ENCODE measurements at places on chromosomes 16 and 17. TPM values are rescaled to one million over a fixed set of nuclear protein-coding genes. Genes with fewer than 3 reads are reported as not detected.

The CCL17 gene
- total RNA-seq, result not detected

The KRT31 gene
- 0.47 TPM for total RNA-seq

The ATP6V0C gene
- total RNA-seq, result 11.7 TPM

The GINS2 gene
- total RNA-seq, result 4.2 TPM

DNA sequence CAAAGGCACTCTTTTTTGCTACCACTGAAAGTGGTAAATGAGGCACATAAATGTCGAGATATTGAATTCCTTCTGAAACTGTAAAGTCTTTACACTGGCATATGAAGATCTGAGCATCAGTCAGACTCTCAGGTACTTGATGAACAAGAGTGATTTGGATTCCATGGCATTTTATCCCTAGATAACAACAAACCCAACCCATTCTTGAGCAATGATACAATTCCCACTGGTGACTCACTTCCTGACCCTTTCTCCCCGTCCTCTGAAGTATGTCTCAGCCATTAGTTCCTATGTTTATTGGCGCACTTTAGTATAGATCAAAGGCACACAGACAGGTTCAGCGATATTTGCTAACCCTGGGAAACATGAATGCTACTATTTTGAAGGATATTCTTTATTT lies 147.0 kb upstream of the RBFOX1 start:
- no peak for DNase-seq

DNA sequence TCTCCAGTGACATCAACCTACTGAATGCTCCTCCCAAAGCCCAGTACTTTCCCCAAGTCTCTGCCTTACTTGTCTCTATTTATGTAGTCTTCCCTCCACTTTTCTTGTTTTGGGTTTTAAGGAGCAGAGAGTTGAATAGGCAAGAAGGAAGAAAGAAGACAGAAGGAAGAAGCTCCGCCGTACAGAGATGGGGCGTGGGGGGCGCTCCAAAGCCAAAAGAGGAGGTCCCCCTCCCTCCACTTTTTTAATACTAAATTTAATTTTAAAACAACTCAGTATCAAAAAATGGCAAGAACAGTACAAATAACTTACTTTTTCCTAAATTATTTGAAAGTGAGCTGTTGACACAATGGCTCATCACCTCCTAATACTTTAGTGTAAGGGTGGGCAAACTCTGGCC lies 4.6 kb downstream of the EFTUD2 start:
- no peak for DNase-seq

DNA sequence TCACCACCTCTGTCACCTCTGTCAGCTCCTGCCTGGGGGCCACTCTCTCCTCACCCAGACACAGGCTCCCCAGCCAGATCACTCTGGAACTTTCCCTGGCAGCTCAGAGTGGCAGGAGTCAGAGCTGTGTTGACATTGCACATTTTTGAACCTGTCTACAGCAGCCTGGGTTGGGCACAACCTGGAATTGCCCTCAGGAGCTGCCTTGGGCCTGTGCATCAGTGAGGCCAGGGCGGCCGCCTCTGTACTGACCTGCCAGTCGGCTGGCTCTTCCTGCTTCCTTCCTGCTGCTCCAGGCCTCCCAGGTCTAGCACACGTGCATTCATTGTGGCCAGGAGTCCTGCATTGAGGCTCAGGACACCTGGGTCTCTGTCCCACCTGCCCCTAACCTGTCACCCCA lies 14.2 kb upstream of the TMEM11 start:
- no peak for DNase-seq

- no peak for DNase-seq
These were observed 23.7 kb downstream of the NOD2 start for GRCh38 chr16:50717091-50717490.

All from occipital lobe (tissue), 3 donors.